Midbrain (tissue), 1 donor: ENCODE measurements at places on chromosomes 5 and 9.

DNA sequence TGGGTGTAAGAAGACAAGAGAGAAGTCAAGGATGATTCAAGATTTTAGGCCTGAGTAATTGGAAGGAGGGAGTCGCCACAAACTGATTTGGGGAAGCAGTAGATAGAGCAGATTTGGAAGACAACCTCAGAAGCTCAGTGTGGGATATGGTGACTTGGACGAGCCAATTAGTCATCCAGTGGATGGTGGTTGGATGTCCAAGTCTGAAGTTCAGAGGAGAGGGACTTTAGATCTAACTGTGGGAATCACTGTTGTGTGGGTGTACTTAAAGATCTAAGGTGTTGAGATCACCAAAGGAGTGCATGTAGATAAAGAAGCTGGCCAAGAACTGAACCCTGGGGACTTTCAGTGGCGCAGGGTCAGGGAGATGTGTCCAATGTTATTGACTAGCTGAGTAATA, 2.2 kb downstream of the IDNK start:
- DNase-seq: no peak

GRCh38 chr9:6790866-6791265, 33.1 kb downstream of the KDM4C start:
- DNase-seq: no peak

GRCh38 chr5:54401515-54401914, 54.0 kb upstream of the HSPB3 start:
- DNase-seq: peak; percentile 3

- no peak for DNase-seq
Measured at GRCh38 chr5:123382252-123382651, 41.0 kb downstream of the CEP120 start.

DNA sequence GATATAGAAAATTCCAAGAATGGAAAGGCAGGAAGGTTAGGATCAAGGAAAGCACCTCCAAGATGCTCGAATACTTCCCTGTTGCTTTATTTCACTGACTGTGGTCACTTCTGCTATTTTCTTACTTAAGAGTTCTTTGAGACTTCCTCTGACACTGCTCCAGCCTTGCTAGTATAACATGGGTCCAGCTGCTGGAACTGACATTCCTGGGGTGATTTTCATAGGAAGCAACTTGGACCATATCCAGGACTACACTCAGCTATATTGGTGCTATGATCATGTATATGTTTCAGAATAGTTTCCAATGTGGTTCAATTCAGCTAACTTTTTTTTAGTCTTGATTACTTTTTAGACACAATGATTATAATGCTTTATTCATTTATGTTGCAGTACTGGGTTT, 81.6 kb upstream of the CKMT2 start:
- no peak for DNase-seq

DNA sequence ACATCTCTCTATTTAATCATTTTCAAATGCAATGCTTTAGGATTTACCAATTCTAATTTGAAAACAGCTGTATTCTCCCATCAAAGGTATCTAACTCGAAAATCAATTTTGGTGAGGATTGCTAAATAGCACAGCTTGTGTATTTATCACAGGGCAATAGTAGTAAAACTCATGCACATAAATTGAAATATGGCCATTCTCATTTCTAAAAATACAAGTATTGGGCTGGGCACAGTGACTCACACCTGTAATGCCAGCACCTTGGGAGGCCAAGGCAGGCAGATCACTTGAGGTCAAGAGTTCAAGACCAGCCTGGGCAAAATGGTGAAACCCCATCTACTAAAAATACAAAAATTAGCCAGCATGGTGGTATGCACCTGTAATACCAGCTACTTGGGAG, 164.8 kb upstream of the RASA1 start:
- no peak for DNase-seq

DNA sequence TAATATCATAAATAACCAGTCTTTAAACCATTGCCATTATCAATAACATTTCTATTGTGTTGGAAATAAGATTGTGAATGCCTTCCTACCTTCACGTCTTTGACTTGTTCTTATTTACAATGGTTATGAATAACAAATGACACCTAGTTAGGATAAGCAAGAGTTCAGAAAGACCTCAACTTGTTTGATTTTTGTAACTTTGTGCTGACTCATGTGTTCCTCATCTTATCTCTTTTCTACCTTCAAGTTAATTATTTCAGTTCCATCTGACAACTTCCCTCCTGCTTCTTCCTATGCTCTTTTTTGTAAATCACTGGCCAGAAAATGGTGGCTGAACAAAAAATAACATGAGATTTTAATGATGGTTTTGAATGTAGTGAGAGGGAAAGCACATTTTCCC, 538.5 kb upstream of the TUSC1 start:
- DNase-seq: no peak

DNA sequence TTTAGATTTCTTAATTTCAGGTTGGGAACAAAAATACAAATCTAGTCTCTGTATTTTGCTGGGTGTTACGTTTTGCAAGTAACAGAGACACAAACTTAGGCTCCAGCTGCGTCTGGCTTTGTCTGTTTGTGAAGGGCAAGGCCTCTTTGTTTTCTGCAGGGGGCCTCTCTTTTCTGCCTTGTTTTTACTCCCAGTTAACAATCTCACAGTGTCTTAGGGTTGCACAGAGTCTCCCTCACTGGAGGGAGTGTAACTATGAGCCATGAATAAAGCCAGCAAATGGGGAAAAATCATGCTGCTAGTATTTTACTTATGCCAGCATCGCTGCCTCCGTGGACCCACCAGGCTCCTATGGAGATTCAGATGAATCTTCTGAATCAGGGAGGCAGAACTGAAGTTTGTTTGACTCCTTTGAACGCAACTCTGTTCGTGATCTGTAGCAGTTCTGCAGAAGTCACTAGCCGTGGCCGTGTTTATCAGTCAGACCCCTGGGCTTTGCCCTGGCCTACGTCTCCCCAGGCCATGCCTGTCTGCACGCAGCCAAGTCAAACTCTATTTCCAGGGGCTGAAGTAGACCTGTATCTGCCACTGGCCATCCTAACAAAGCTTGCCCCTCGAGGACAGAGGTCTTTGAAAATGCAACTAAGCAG, 77.2 kb downstream of the ATP10B start:
- peak; percentile 69 for DNase-seq

DNA sequence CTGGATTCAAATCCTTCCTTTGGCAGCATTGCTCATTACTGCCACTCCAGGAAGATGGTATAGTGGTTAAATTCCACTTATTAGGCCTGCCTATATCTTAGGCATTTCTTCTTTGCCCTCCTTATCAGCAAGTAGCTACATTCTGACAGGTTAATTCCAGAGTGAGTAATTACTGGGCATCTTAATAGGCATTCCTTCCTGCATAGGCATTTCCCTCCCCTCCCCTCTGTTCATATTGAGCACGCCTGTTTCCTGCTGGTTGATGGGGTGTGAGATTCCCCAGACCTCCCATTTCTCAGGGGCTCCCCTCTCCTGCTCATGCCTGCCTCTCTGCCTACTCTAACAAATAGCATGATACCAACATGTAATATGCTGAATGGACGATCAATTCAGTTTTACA, 305.9 kb downstream of the CYLC2 start:
- no peak for DNase-seq

DNA sequence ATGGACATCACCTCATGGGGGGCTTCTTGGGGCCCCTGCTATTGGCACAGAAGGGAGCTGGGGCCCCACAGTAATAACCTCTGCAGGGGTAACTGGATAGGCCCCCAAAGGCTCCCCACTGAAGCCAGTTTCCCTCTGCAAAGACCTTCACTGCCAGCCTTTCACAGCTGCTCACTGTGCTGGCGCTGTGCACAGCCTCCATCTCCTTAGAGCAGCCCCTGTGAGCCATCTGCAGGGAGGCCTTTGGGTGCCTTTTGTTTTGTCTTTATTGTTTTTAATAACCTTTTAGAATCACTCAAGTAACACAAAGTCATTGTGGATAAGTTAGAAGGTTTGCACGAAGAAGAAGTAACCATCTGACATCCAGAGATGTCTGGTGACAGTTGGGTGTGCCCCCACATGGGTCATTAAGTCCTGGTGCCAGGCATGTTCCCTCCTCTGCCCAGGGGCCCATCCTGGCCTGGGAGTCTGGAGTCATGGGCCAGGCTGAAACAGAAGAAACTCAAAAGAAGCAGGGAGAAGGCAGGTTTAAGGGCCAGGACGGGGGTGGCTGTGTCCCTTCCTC, 42.7 kb downstream of the NCS1 start:
- DNase-seq: no peak

DNA sequence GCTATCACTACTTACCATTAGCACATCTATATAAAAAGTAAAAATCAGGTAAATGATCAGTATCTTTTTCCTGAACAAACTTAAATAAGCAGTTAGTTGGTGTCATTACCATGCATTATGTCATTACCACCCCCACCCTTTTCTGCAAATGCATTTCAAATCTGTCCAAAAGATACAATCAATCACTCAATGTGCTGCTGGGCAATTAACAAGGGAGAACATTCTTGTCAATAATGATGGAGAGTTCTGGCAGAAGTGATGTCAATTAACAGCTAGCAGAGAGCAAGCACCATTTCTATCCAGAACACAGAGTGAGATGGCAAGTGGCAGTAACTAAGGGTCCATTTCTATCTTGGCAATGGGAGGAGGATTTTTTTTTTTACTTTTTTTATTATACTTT, 3.5 kb upstream of the PDE4D start:
- DNase-seq: no peak

DNA sequence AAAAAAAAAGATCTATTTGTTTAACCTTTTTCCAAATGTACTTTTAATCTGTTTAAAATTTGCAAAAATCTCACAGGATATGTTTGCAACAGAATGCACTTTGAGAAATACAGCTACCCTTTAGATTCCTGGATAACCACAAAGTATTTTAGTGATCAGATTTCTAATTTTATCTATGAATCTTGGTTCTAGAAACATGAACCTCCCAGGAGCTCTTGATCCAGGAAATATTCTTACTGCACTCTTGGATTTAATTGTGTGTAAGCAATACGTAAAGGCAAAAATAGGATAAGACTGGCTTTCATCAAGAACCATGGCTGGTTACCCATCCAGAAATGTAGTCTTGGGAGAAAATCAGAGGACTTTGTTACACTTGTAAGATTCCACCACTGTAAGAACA, 1581.8 kb upstream of the WWC1 start:
- no peak for DNase-seq

DNA sequence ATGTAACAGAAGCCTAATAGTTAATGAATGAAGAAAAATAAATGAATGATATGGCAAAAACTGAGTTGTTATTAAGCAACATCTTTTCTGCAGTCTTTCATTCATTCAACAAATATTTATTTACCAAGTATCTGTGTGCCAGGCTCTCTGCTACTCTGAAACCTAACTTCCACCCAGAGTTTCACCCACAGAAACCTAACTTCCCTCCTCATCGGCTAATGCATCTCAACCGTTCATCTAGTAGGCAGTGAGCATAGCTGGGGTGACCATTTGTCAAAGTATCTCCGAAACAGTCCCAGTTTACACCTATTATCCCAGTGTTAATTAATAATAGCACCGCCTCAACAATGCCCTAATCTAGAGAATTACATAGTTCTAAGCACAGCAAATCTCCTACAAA, 1.5 kb downstream of the TTC39B start:
- no peak for DNase-seq

DNA sequence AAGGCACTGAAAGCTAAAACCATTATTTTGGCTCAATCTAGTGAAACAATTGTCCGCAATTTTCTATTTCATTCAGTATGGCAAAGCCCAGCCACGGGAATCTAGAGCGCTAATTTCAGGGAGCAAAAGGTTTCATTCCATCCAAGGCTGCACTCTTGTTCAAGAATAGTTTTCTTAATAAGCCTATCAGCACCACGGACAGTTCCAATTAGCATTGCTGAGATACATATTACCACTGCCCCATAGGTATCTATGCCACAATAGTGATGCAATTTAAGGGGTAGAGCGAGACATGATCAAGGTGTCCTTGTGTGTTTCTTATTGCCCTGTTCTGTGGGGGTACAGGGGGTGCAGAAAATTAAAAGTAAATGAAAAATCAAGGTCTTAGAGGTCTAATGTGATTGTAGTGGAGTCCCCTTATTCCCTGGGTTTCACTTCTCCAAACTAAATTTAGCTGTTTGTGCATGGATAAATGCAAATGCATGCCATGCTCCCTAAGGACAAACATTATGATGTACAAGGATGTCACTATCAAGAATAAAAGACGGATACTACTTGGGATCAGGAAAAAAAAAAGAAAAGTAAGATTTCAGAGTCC, 45.5 kb downstream of the SPOCK1 start:
- peak; percentile 16 for DNase-seq

DNA sequence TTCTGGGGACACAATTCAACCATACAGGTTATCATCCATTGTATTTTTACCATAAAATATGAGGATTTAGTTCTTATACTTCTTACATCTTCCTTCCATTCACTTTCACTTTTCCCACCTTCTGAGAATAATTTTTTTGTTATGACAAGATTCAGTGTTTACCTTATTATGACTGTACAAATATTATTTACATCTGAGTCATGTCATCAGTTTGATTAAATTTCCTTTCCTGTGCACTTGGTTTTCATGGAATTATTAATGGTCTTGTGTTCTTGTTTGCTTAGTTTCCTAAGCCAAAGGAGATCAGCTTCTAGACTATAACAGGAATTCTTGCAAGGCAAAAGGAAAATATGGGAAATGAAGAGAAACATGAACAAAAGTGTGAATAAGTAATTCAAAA, 366.5 kb downstream of the TMEM38B start:
- DNase-seq: no peak

GRCh38 chr5:148309019-148309418, 3.2 kb upstream of the SPINK7 start:
- DNase-seq: no peak

GRCh38 chr5:139659695-139660101, 11.5 kb downstream of the CXXC5 start:
- no peak for DNase-seq

DNA sequence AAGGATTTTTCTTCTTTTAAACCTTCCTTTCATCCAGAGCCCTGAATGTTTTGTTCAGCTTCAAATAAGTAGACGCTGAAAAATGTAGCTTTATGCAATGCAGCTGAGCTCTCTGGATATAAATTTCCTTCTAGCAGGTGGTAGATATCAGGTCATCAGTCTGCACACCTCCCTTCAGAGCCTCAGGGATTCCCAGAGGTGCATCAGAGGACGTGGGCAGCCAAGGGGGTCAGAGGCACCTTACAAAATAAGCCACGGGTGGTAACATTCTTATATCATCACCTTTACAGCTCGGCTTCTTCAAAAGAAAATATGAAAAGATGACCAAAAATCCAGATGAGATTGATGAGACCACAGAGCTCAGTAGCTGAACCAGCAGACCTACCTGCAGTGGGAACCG, 19.3 kb downstream of the MOCS2 start:
- no peak for DNase-seq

- DNase-seq: no peak
Measured at GRCh38 chr9:114264806-114265550, 57.9 kb upstream of the ORM1 start.

DNA sequence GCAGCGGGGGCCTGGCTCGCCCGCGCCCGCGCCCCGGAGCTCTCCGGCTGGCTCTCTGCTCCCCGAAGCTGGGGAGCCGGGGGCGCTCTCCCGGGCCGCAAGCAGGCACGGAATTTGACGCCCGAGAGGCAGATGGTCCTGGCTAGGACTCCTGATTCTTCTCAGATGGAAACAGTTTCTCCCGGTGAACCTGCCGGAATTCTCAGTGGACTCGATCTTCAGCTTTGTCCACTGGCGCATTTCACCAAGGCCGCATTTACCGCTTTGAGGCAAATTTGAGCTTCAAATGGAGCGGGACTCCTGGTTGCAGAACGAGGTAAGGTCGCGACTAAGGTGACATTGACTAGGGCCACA, 305.7 kb upstream of the KCNN2 start:
- no peak for DNase-seq
